ENCODE measurements at places on chromosomes 4 and X. TPM values are rescaled to one million over a fixed set of nuclear protein-coding genes. Genes with fewer than 3 reads are reported as not detected.

JADE3 gene
- polyA plus RNA-seq, result 2.3 TPM

SPANXN1 gene
- not detected for polyA plus RNA-seq

HMX1 gene
- not detected for polyA plus RNA-seq

DYNLT3 gene
- polyA plus RNA-seq, result 35.5 TPM

MAGEA4 gene
- not detected for polyA plus RNA-seq

MOB1B gene
- 3.7 TPM for polyA plus RNA-seq

FAM13A gene
- polyA plus RNA-seq, result 12.3 TPM

FGD1 gene
- 3.3 TPM for polyA plus RNA-seq

SH3RF1 gene
- polyA plus RNA-seq, result 13.6 TPM

ETDC gene
- polyA plus RNA-seq, result not detected

BBS12 gene
- polyA plus RNA-seq, result 1.2 TPM

GABRB1 gene
- not detected for polyA plus RNA-seq

PI4K2B gene
- 23.8 TPM for polyA plus RNA-seq

TMPRSS11A gene
- polyA plus RNA-seq, result not detected

TMEM150C gene
- 2.4 TPM for polyA plus RNA-seq

Measured in stomach (tissue), 19 donors.